ENCODE measurements at places on chromosomes 2 and 18. TPM values are rescaled to one million over a fixed set of nuclear protein-coding genes. Genes with fewer than 3 reads are reported as not detected.

ANXA4 gene
- total RNA-seq: 40.8 TPM

CYRIA gene
- 2.2 TPM for total RNA-seq

UGT1A3 gene
- total RNA-seq: 9.0 TPM

- DNase-seq: no peak
Measured at GRCh38 chr2:5940596-5941535, 248.7 kb downstream of the SOX11 start.

- no peak for DNase-seq
Measured at GRCh38 chr2:217905896-217906295, 96.9 kb downstream of the TNS1 start.

Measured in stomach (tissue), 19 donors.